OCI-M1 (cell line): ENCODE measurements at places on chromosomes 16 and 17.

GRCh38 chr17:58786586-58787295, 31.1 kb downstream of the PPM1E start:
- peak; percentile 63 for DNase-seq

GRCh38 chr17:80882323-80882722, 109.3 kb upstream of the CHMP6 start:
- no peak for DNase-seq

- DNase-seq: no peak
Measured at GRCh38 chr17:68614718-68615117, 13.6 kb upstream of the FAM20A start.

GRCh38 chr16:80914379-80915078, 92.2 kb downstream of the CMC2 start:
- DNase-seq: no peak

- peak; percentile 95 for DNase-seq
Measured at GRCh38 chr17:82216301-82217119, 3.9 kb upstream of the CCDC57 start.
